Activated CD4-positive, alpha-beta T cell treated with anti-CD3 and anti-CD28 coated beads for 1 hour (primary cell): ENCODE measurements at places on chromosomes 12 and 14.

DNA sequence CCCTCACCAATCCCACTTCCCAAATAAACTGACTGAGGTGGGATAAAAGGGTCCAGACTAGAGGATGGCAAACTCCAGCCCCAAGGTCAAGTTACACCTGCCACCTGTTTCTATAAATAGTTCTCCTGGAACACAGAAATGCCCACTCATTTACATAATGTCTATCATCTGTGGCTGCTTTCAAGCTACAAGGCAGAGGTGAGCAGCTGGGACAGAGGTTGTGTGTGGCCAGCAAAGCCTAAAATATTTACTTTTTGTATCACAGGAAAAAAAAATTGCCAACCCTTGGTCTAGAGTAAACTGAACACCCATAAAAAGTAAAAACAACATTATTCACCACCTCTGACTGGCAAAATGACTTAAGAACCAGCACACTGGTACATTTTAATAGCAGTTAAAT is 269.4 kb downstream of the RGS6 start:
- DNase-seq, result no peak

GRCh38 chr14:34180869-34181268 is 230.0 kb upstream of the EGLN3 start:
- no peak for DNase-seq

DNA sequence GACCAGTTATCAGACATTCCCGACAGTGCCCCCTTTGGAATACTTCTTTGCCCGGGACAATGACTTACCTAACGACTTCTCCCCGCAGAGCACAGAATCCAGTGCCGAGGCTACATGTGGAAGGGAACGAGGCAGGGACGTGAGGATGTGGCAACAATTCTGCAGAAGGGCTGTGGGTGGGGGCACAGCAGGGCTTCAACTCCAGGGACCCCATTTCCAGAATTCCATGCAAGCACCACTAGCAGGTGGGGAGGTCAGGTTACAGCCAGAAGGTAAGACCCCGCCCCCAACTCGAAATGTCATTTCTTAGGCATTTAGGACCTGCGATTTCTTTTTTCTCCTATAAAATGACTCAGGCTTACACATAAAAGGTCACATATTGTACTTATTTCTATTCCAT is 207.9 kb downstream of the TMEM132C start:
- DNase-seq, result no peak

DNA sequence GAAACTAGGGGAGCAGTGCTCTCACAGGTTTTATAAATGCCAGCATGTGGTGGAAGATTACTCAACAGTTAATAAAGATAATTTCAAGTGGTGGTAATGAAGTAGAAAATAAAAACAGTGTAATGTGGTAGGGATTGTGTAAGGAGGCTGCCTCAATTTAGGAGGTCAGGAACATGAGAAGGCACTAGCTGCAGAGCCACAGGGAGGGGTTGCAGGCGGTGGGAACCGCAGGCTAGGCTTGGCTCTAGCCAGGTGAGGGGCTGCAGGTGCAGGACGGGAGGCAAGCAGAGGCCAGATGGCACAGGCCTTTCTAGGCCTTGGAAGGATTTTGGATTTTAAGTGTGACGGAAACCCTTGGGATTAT is 768 bp downstream of the METTL25 start:
- no peak for DNase-seq

DNA sequence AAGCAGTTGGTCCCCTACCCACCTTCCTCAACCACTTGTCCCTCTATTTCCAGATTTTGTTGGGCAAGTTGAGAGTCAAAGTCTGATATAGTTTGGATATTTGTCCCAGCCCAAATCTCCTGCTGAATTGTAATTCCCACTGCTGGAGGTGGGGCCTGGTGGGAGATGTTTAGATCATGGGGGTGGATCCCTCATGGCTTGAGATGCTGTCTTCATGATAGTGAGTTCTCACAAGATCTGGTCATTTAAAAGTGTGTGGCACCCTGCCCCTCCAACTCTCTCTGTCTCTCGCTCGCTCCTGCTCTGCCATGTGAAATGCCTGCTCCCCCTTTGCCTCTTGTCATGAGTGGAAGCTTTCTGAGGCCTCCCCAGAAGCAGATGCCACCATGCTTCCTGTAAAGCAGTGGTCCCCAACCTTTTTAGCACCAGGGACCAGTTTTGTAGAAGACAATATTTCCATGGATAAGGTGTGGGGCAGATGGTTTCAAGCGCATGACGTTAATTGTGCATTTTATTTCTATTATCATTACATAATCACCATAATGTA is 37.3 kb upstream of the BCL11B start:
- DNase-seq, result no peak
